Breast epithelium (tissue), 4 donors: ENCODE measurements at places on chromosomes 1 and 21. TPM values are rescaled to one million over a fixed set of nuclear protein-coding genes. Genes with fewer than 3 reads are reported as not detected.

The DNM3 gene
- 7.5 TPM for total RNA-seq

- DNase-seq, result no peak
These were observed 597.6 kb upstream of the PRMT6 start for GRCh38 chr1:106458866-106459265.

The PPT1 gene
- total RNA-seq, result 108 TPM

DNA sequence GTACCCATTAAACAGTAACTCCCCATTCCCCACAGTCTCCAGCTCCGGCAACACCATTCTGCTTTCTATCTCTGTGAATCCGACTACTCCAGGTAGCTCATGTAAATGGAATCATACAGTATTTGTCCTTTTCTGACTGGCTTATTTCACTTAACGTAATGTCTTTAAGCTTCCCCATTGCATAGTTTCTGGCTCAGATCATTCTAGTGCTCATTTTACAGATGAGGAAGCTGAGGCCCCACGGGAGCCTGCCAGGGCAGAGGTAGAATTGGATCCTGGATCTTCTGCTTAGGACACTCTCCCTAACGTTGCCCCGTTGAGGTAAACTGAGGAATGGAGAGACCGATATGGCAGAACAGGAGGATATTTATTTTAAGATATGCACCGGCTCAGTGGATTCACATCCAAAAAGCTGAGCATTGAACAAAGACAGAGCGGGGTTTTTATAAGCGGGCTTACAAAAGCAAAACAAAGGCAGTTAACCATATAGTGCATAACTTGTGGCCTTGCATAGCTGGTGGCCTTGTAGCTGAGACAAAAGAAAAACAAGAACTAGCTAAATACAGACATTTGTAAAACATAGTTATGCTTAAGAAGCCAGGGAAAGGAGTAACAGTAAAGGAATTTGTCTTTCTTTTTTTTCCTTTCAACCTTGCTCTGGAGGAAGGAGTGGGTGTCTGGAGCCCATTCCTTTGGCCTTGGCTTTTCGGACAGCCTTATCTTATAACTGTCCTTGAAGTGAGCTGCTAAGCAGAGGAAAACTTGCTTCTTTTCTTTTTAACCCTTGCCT is 15.3 kb upstream of the KLHDC8A start:
- no peak for DNase-seq

DNA sequence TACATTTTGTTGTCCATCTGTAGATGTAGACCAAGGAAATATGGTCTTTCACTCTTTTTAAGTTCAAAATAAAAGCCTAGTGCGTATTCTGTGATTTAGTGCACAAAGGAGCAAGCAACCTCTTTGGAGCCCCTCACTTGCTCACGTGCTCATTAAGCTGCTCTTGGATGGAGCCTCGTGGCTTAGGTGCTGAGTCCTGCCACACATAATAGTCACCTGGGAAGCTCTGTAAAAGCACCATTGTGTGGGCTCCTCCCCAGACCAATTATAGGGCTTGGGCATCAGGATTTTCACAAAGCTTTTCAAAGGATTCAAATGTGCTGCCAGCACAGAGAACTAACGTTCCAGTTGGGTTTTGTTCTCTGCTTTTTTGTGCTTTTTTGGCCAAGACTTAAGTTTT is 85.0 kb downstream of the PCP4 start:
- DNase-seq, result no peak

The S100A5 gene
- not detected for total RNA-seq

The LCE3D gene
- not detected for total RNA-seq

The TPTE gene
- total RNA-seq, result not detected

DNA sequence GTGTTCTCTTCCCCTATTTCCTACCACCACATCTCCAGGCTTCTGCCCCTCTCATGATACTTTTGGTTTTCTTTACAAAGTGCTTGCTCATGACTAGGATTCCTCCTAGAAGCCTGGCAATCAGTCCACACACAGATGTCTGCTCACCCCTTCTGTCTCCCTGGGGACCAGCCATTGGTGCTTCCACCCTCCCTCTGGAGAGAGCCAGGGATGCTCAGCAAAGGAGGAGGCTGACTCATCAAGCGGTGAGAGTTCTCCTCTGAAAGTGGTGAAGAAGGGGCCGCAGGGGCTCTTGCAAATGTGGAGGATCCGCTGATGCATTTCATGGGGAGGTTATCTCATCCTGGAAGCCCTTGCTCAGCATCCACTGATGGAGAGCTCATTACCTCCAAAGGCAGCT is 14.5 kb downstream of the NT5C1A start:
- no peak for DNase-seq

- DNase-seq, result no peak
These were observed 8.2 kb downstream of the SIM2 start for GRCh38 chr21:36706951-36707762.

DNA sequence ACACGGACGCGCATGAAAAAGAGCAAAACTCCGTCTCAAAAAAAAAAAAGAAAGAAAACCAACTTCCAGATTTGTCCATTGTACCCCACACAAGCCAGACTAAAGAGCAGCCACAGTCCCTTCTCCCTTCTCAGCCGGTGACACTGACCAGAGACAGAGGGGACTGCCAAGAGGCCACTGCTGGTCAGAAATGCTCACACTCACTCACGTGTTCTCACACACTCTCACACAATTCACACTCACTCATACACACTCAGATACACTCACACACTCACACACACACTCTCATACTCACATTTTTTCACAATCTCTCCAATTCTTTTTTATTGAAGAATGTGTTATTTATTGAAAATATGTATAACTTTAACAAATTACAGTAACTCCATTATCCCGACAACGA is 90.8 kb upstream of the RAB4A start:
- no peak for DNase-seq

- peak; percentile 50 for DNase-seq
These were observed 32.3 kb downstream of the SLC66A1 start for GRCh38 chr1:19344372-19344810.

The C8B gene
- total RNA-seq, result not detected

- no peak for DNase-seq
These were observed 27.5 kb downstream of the KCND3 start for GRCh38 chr1:111961773-111962565.

The ITGB2 gene
- 242 TPM for total RNA-seq

DNA sequence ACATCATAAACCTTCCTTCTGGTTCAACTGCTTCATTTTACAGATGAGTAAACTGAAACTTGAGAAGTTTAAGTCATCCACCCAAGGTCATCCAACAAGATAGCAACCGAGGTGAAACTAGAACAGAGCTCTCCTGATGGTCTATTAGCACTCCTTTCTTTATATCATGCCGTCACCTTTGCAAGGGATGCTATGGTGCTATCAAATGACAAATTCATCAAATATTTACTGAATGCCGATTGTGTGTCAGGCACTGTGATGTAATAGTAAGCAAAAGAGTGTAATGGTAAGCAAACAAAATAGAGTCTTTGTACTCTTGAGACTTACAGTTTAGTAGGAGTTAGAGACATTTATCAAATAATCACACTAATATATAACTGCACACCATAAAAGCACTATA is 14.0 kb upstream of the SGIP1 start:
- DNase-seq, result no peak

- DNase-seq, result no peak
These were observed 38.6 kb upstream of the GPR88 start for GRCh38 chr1:100499194-100499811.

The MROH7 gene
- total RNA-seq, result 0.80 TPM

DNA sequence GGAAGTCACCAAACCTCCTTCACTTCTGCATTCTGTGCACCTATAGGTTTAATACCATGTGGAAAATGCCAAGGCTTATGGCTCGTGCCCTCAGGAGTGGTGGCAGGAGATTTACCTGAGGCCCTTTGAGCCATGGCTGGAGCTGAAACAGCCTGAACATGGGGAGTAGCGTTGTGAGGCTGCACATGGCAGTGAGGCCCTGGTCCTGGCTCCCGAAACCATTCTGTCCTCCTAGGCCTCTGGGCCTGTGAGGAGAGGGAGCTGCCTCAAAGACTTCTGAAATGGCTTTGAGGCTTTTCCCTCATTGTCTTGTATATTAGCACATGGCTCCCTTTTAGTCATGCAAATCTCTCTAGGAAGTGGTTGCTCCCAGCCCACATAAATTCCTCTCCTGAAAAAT is 20.6 kb downstream of the PTGFR start:
- DNase-seq, result no peak

The DENND2D gene
- total RNA-seq, result 27.7 TPM

GRCh38 chr1:17365293-17365692 is 6.7 kb upstream of the PADI6 start:
- DNase-seq, result no peak

GRCh38 chr21:28729887-28730286 is 262.8 kb downstream of the LTN1 start:
- no peak for DNase-seq

The OSCP1 gene
- 12.5 TPM for total RNA-seq

The MTARC2 gene
- total RNA-seq, result 15.8 TPM

GRCh38 chr1:31624731-31625514 is 7.4 kb downstream of the HCRTR1 start:
- DNase-seq, result no peak

The KLF17 gene
- total RNA-seq, result not detected

The SELL gene
- 1.9 TPM for total RNA-seq

DNA sequence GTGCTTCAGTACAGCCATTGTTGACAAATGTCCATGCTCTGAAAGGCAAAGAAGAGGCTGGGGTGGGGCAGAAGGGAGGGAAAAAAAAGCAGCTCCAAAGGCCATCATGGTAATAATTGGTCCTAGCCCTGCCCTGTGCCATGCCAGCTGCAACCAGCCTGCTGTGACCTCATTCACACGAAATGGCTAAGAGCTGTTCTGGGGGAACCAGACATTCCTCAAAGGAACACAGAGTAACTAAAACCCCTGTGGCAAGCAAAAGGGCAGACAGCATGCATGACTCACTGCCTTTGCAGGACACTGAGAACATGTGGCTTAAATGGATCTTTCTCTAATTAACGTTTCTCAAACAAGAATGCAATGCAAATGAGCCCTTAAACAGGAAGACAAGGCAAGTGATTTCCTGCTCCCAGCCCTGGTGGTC is 42.3 kb downstream of the STYXL2 start:
- DNase-seq, result no peak

DNA sequence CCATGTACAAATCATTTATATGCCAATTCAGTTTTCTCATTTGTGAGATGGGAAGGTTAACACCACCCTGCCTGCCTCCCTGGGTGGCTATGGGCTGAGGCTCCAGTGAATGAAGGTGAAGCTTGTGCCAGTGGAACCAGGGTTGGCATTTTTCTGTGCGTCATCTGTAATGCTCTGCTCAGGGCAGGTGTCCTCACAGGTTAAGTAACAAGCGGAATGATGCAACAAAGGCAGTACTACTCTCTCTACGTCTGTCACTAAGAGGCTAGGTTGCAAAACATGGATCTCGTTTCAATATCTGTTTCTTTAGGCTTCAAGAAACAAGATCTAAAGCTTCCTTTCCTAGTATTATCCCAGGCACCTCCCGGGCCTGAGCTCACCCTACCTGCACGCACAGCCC is 67.0 kb upstream of the ZNF648 start:
- no peak for DNase-seq

DNA sequence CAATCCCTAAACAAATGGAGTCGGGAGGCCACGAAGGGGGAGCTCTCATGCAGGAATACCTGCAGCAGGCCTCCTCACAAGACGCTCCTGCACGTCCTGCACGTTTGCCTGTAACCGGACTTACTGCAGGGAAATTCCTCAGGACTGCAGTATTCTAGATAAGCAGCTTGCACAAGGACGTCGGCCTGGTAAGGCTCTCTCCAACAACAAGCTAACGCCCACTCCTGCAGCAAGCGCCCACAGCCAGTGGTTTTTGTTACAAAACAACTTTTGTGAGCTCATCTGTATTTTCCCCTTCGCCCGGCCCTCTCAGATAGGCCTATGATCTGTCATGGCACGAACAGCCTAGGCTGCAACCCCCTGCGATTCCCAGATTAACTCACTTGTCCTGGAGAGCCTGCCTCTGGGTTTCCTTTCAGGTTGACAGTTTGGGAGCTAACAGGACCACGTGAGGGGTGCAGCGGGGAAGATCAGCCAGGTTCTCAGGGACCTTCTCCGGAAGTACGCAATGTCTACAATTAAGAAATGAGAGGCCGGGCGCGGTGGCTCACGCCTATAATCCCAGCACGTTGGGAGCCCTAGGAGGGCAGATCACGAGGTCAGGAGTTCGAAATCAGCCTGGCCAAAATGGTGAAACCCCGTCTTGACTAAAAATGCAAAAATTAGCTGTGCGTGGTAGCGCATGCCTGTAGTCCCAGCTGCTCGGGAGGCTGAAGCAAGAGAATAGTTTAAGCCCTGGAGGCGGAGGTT is 921 bp upstream of the MIB2 start:
- no peak for DNase-seq

The S100A14 gene
- total RNA-seq, result 99.2 TPM

The RAB42 gene
- 18.6 TPM for total RNA-seq

DNA sequence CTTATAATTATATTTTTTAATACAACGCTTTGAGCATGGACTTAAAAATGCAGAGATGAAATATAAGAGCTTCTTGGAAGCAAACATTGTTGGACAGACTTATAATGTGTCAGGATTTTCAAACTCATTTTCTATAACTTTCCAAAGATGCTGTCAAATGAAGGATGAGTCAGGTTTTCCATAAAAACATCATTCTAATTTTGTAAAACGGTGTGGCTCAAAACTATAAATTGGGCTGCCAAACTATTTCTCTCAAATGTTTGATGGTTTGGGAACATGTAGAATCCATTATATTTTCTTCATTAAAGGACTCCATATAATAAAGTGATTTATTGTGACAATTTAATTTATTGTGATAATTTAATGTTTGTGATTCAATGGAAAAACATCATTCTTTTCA is 511.2 kb downstream of the USP25 start:
- DNase-seq, result no peak

DNA sequence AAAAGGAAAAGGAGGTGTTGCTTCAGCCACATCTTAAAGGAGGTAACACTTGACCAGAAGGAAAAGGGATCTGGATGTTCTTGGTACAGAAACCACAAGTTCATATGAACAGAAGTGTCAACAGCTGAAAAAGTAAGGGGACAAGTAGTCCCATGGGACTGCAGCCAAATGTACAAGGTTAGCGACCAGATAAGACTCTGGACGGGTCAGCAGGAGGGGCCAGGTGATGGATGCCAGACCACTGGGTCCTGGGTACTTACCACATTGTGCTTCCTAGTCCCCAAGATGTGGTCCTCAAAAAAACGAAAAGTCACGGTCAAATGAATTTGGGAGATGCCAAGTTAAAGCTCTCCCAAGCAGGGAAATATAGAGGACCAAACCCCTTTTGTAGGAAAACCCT is 16.6 kb upstream of the BMP8A start:
- no peak for DNase-seq
